ENCODE measurements at places on chromosomes 4 and X.

DNA sequence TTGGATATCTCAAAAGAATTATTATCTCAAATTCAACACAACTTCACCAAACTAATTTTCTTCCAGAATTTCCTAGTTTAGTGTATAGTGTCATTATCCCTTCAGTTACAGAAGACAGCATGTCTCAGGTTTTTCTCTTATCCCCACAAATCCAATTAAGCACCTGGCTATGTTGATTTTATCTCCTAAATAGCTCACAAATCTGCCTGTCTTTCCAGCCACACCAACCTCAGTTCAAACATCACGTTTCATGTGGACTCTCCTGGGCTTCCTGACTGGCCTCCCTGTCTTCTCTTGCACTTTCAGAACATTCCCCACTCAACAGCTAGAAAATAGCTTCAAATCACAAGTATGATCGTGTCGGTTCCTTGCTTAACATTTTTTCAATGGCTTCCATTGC lies 14.8 kb downstream of the STK32B start:
- no peak for DNase-seq

DNA sequence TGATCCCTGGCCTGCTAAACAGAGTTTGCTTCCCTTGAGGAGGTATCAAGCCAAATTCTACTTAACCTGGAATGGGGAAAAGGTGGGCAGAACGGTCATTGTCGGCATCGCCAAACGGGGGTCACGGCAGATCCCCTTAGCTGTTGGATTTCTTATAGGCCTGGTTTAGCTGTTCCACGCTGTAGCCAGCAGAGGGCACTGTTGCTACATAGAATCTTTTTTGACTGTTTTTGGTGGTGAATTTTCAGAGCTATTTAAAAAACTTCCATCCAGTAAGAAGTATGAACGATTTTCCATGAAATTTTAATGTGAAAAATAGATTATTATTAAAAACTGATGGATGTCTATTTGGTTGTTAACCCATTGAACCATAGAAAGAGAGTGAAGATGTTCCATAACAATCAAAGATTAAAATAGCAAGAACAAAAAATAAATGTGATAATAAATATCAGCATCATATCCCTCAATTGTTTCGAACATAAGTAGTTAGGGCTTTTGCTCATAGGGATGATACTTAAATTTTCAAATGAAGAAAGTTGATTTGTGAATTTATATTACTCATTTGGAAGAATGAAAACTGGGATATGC lies 56.6 kb downstream of the LINC00632 start:
- peak; percentile 7 for DNase-seq

DNA sequence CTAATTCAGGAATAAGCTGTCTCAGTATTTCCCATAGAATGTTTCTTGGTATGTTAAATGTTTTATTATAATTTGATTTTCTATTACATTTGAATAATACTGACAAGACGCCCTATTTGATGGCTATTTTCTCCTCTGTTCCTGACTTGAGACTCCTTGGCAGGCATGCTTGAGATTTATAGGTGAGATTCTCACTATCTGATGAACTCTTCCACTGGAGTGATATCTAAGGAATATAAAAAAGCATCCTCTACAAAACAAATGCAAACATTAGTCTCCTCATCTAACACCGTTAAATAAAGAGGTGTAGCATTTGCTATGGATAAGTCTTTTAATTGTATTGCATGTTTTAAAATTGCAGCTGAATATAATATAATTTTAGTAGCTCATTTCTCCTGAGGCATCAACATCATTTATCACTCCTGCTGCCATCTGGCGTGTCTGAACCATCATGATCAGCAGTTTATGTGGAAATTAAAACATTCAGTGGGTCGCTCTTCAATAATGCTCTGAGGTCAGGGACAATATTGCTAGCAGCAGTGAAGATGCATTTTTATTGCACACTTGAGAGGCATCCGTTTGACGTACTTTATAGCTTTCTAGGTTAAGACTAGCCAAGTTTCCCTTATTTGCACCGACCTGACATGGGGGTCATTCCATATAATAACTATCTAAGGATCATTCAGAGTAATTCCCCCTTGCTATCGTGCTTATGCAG lies 210.4 kb upstream of the GALNTL6 start:
- DNase-seq = no peak

DNA sequence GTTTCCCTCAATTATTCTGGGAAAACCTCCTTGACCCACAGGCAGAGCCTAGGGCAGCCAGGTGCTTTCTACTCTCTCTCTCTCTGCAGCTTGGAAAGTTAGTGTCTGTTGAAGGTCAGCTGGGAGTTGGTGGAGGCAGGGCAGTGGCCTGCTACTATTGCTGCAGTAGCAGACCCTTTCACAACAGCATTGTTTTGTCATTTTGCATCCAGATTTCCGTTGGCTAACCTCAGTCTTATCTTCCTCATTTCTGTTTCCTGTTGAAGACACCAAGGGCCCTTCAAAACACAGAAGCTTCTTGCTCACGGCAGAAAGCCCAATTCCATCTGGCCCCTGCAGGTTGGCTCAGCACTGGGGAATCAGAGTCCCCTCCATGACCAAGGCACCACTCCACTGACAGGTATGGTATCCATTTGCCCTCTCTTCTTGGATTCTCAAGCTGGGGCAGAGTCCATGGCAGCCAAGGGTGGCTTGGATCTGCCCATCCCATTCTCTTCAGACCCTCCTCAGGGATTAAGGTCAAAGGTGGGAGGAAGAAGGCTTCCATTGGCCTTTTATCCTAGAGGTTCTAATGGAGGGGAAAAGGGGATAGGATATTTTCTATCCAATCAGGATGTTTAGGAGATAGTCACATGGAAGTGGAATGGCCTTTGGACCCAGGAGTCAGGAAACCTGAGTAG lies 24.6 kb downstream of the VSIG4 start:
- no peak for DNase-seq

GRCh38 chrX:131704136-131704695 lies 160.3 kb downstream of the OR13H1 start:
- peak; percentile 42 for DNase-seq

- no peak for DNase-seq
These were observed 57.7 kb upstream of the TRPC3 start for GRCh38 chr4:122009524-122009923.

- no peak for DNase-seq
These were observed 208.8 kb upstream of the CLNK start for GRCh38 chr4:10893395-10893794.

DNA sequence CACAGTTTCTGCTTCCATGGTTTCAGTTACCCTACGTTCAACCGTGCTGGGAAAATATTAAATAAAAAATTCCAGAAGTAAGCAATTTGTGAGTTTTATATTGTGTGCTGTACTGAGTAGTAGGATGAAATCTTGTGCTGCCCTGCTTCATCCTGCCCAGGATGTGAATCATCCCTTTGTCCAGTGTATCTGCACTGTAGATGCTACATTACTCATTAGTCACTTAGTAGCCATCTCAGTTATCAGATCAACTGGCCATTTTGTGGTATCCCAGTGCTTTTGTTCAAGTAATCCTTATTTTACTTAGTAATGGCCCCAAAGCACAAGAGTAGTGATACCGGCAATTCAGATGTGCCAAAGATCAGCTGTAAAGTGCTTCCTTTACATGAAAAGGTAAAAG lies 97.9 kb downstream of the COX18 start:
- DNase-seq = peak; percentile 36

- DNase-seq = no peak
These were observed 1710.5 kb upstream of the TENM3 start for GRCh38 chr4:180532691-180533090.

DNA sequence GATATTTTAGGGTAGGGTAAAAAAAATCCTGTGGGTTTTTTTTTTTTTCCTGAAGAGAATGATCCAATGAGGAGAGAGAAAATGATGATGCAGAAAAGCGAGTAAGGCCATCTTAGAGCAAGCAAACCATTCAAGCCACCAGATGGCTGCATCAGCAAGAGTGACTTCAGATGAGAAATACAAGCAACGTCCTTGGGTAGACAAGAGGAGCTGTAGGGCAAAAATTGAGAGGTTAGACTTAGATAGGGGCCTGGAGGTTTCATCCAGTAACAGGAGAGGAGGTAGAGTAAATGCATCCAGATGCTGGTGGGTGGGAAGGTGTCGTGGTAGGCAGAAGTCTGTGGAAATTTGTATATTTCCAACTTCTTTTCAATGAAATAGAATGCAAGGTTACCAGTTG lies 14.6 kb downstream of the FTHL17 start:
- no peak for DNase-seq

DNA sequence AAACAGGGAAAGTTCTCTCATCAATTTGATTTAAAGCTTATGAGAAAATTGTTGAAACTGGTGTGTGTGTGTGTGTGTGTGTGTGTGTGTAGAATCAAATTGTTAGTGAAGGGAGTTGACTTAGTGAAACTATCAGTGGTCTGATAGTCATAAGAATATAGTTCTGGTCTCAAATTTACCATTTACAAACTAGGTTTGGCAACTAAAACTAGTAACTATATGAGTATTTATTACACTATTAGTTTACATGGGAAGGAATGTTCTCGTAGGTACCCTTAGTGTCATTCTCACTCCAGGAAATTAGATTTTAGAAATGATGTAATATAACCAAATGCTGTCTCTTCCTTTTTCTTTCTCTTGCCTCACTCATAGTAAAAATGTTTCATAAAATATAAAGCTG lies 11.9 kb downstream of the SULT1E1 start:
- DNase-seq = no peak

GRCh38 chr4:12884846-12885796 lies 599.0 kb downstream of the RAB28 start:
- DNase-seq = no peak

DNA sequence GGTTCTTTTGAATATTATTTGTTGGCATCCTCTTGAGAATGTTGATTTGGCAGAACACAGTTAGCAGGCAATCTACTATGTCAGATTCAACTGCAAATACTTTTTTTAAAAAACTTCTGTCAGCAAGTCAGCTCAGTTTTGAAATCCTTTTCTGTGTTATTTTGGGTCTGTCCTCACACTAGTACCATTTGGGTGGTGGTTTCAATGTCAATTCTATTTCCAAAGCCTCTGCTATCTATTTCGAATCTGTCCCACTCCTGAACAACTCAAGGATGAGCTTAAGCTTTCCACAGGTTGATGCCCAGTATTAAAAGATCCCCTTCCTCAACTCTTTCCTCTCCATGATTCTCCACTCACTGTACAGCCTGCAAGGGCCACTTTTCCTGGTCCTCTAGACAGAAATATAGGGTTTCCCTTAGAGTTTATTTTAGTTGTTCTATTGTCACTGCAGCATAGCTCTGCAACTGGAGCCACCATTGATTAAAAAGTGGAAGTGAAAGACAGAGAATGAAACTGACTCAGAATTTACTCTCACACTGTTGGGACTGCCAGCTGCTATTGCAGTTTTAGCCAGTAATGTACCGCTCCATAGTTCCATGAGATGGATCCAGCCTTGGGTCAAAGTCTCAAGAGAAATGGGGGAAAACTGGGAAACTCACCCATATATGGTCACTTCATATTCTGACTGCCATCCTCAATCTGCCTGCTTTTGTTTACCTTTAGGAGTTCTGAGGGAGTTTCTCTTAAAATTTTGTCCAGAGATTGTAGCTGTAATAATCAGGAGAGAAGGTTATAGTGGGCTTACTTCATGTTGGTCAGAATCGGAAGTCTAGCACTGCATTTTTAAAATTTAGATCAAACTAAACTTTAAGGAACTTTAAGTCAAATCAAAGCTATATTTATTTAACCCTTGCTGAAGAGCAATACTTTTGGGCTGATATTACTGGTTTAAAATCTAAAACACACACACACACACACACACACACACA lies 14.6 kb downstream of the HDX start:
- DNase-seq = no peak

DNA sequence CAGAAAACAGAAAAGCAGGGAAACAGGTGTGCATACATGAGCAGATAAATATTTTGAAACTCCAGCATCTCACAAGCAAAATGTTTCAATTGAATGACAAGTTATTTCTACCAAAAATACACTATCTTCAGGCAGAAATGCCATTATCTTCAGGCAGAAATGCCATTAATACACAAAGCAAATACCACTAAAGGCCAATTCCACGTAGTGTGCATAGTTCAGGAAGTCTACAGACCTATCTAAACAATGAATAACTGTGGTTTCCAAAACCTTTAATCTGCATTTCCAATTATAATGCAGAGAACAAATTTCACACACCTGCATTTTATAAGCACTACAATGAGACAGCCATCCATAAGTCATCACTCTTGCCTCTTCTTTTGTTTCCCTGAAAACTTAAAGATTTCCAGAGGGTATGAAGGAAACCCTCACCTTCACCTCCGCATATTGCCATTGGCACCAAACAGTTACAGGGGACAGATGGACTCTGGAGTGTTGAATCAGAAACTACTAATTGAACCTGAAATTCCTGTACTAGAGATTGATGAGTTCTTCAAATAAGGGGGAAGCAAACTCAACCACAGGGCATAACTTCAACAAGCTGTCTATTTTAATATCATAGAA lies 179.0 kb downstream of the PDGFC start:
- no peak for DNase-seq

GRCh38 chrX:110531873-110532580 lies 173.4 kb downstream of the RTL9 start:
- no peak for DNase-seq

GRCh38 chr4:54395013-54395527 lies 166.0 kb downstream of the PDGFRA start:
- no peak for DNase-seq

- no peak for DNase-seq
These were observed 24.9 kb upstream of the DDX3X start for GRCh38 chrX:41308884-41309647.
